Inflammatory macrophage (primary cell): ENCODE measurements at places on chromosomes 5 and 9.

DNA sequence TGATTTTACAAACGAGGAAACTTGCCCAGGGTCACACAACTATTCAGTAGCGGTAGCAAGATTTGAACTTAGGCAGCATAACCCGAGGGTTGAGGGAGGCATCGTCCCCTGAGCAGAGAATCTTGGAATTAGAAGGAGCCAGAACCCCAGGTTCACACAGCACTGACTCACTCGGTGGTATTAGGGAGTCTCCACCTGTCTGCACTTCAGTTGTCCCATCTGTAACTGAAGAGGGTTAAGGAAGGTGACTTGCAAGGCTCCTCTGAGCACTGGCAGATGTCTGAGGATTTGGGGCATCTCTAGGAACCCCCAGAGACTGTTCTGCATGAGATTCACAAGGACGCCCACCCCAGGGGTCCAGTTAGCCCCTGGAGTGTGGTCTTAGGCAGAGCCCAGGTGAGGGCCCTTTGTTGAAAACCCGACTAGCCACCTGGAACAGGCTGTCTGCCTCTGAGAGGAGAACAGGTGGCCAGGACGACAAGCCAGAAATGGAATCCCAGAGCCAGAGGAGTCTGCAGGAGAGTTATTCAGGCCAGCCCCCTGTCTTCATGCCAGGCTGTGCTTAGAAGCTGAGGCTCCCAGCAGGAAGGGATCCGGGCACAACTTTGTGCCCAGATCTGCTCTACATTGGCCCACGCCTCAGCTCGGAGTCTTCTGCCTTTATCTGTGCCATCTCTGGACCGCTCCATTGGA lies 50.0 kb upstream of the ORM1 start:
- DNase-seq: no peak

DNA sequence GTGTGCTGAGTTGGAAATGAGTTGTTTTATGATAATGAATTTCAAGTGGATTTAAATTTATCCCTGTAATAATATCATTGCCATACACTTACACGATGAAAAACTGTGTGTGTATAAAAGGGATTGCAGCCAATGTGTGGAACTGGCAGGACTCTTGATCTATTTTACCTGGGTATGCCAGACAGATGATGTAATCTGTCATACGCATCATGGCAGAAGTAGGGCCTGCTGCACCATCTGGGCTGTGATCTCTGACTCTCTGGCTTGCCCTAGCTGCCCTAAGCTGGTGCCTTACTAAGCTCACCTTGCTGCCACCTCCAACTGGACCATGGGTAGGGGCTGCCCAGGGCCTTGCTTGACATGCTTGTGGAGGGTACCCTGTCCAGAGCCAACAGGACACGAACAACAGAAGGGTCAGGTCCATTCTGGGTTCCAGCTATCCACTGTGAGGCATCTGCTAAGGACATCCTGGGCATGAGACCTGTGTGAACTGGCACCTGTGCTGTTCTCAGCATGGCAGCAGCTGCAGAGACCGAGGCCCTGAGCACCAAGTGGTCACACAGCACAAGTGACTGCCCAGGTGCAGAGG lies 184.2 kb downstream of the FSTL4 start:
- no peak for DNase-seq

DNA sequence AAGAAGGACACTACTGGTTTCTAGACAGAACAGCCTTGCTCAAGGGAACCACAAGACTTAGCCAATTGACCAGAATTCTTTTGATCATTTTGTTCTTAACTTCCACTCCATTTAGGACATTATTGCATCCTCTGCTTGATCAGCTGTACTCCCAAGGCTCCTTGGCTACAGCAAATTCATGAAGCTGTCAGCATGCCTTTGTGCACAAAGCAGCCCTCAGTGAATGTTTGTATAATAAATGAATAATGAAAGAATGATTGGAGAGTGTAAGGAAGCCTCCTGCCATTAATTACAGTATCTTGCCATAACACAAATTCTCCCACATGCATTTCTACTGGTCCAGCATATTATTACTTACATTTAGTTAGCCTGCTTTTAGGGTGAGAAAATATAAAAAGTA lies 449.6 kb downstream of the SLCO4C1 start:
- no peak for DNase-seq

- DNase-seq: no peak
Measured at GRCh38 chr5:45205403-45205961, 396.7 kb downstream of the MRPS30 start.

DNA sequence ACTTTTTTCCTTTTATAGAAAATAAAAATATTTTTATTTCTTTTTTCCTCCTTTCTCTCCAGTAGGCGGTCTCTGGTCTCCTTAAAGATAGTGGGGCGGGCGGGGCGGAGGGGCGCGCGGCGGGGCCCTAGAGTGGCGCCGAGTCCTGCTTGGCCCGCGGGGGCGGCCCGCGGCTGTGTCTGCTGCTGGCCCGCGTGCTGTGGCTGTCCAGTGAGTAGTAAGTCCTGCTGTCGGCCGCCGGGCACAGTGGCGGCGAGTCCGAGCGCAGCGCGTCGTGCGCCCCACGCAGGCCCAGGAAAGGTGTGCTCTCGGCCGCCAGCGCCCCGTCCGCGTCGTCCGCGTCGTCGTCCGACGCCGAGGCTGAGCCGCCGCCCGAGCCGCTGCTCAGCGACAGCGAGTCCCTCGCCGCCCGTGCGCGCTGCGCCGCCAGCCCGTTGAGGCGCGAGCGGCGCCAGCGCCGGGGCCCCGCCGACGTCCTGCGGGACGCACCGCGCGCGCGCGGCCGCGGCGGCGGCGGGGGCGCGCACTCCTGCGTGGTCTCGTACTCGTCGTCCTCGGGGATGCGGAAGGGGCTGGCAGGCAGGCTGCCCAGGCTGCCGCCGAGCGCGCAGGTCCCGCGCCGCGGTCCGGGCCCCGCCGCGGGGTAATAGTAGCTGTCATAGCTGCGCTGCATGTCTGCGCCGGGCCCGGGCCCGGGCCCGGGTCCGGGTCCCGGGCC lies 52.3 kb downstream of the PSD2 start:
- DNase-seq: peak; percentile 75

GRCh38 chr9:221989-222776 lies 7.5 kb downstream of the DOCK8 start:
- DNase-seq: peak; percentile 76

GRCh38 chr5:24389968-24390367 lies 254.8 kb downstream of the CDH10 start:
- no peak for DNase-seq

GRCh38 chr9:86285261-86285660 lies 2.9 kb upstream of the ISCA1 start:
- DNase-seq: peak; percentile 69

DNA sequence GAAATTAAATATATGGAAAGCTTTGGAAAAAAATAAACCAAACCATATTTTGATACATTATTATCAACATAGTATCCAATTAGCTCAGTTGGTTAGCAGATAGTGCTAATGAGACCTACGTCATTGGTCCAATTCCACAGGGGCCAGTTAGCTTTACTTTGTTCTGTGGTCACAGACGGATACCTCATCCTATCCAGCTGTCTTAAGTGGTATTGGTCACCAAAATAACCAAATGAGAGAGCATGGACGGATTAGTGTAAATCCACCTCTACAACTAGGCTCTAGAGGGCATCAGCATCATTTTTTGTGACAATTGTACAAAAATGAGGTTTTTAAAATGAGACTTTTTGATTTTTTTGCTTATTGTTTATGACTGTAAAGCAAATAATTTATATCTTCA lies 364.2 kb downstream of the KIAA0825 start:
- DNase-seq: no peak

GRCh38 chr9:127214421-127215267 lies 49.9 kb upstream of the GARNL3 start:
- DNase-seq: peak; percentile 35

- no peak for DNase-seq
Measured at GRCh38 chr5:61619289-61619688, 287.2 kb downstream of the ZSWIM6 start.

DNA sequence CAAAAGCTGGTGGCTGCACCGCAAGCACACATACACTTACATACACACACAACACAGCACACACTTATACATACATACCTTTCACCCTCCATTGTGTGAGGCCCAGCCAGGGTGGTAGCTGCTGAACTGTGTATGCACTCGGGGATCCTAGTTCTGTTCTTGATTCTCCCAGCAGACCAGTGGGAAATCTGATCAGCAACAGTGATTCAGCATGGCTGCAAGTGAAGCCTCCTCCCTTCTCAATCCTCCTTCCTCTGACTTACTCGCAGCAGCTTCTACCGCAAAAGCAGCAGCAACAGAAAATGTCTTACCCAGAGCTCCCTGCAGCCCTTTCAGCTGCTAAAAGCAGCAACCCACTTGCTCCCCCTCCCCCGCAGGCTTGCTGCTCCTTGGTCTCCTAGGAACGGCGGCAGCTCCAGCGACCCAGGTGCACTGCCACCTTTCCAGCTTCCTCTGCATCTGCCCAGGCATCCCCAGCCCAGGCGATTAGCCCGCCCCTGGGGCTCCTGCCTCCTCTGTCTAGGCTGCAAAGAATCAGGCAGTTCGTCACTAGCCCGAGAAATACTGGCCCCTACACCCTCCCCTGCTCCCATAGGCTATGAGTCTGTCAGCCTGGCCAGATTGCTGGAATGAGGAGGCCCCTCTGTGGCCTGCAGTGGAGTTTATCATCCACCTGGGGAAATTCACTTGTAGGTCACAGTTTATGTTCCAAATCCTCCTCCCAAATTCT lies at the start of gene KLHL3:
KLHL3 (minus strand) TSS at position 535 of the 730 bp plus-strand sequence; CDS start at position 92, 443 bp downstream.
- DNase-seq: peak; percentile 45

- no peak for DNase-seq
Measured at GRCh38 chr9:121744002-121744686, 92.7 kb downstream of the DAB2IP start.

DNA sequence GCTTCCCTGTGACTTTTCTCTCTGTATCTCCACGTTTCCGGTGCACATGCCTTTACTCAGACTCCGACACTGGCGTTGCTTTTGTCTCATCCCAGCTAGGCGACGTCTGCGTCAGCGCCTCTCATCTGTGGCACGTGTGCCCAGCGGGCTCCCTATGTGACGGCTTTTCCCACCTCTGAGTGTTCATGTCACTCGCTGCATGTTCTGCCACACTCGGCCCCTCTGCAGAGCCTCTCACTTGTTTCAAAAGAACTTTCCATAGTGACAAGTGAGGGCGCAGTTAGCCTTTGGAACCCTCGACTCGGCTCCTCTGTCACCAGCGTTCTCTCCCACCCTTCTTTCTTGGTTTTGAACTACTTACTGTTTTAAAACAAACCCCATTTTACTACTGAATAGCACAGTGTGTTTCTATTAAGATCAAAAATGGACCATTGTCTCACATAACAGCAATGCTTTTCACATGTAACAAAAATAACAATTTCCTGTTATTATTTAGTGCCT lies 113.4 kb upstream of the CACNA1B start:
- DNase-seq: no peak

DNA sequence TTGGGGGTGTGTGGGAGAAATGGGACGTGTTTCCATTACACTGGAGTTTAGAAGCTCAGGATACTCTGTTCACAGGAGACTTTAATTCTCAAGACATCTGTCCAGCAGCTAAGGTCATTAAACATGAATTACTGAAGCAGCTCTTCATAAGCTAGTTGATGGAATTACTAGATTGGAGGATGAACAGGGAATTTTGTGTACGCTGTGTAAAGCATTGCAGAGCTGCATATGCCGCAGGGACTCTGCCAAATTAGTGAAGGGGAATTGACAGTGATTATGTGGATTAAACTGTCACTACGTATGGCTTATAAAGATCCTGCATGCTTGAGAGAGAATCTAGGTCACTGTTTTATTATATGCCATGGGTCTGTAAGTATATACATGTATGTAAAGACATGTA lies 177.5 kb upstream of the TBC1D2 start:
- no peak for DNase-seq

GRCh38 chr9:137439158-137439714 lies 1.9 kb downstream of the ENTPD8 start:
- DNase-seq: no peak

- no peak for DNase-seq
Measured at GRCh38 chr5:34583167-34583566, 73.0 kb upstream of the RAI14 start.

DNA sequence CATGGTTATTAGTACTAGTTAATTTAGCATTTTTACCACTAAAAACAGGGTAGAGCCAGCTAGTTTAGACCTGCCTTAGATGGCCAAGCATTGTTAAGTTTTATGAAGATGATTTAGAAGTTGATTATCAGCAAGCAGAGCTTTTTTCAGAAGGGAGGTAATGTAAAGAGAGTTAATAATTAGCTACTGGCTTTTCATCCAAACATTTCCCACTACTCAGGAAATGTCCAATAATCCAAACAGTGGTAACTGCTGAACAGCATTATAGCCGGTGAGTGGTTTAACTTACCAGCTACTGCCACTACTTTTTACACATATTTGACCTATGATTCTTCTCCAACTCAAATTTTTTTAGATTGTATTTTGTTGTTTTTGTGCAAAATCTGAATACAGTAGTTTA lies 1.7 kb downstream of the ITGA1 start:
- DNase-seq: no peak

GRCh38 chr5:142611154-142611553 lies 74.7 kb downstream of the FGF1 start:
- DNase-seq: peak; percentile 28

GRCh38 chr5:151937851-151938250 lies 13.2 kb upstream of the GLRA1 start:
- no peak for DNase-seq

DNA sequence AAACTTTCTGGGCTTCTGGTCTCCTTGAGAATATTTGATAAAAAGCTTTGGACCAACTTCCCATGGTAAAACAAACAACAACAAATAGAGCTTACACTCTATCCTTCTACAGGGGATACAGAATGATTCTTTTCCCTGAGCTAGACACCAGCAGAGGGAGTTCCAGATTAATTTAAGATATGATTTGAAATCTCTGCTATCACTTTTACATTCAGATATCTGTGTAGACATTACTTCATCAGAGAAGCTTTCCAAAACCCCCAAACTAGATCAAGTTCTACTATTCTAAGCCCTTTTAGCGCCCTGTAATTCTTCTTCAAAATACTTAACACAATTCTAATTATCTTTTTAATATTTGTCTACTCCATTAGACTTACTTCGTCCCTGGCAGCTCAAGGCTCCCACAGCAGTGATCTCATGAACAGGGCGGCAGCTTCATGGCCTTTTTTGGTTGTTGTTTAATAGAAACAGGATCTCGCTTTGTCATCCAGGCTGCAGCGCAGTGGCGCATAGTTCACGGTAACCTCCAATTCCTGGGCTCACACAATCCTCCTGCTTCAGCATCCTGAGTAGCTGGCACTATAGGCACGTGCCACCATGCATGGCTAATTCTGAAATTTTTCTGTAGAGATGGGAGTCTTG lies 955 bp upstream of the GALNT12 start:
- DNase-seq: peak; percentile 52

DNA sequence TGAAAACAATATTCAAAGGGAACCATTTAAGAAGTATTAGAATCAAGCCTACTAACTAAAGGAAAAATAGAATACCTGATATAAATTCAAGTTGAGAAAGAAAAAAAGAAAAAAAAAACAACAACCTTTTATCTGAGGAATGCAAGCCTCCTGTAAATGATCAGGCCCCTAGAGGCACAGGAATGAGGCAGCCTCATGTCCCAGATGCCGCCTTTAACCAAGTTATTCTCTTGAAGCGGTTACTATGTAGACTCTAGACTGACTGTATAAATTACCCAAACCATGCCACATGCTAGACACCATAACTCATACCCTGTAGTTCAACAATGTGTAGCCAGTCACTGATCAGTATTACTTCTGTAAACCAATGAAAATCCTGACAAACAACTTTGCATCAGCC lies 929.6 kb downstream of the TAF11L14 start:
- DNase-seq: no peak
